ENCODE measurements at places on chromosomes 2 and 18. TPM values are rescaled to one million over a fixed set of nuclear protein-coding genes. Genes with fewer than 3 reads are reported as not detected.

RAX gene
- not detected for total RNA-seq

GRCh38 chr2:241091201-241091600 lies 10.9 kb downstream of the MTERF4 start:
- no peak for DNase-seq
- H3K27me3 ChIP-seq, result no peaks in the 10 kb centered on the region
- no peak overlapping the region for H3K27ac ChIP-seq
- no peak overlapping the region for H3K4me3 ChIP-seq
- H3K36me3 ChIP-seq, result peaks cover 81% of the 10 kb centered on the region
- H3K4me1 ChIP-seq, result no peaks in the 10 kb centered on the region

SCN7A gene
- total RNA-seq, result 22.3 TPM

DYNAP gene
- total RNA-seq, result not detected

GRCh38 chr2:189530965-189531637 lies 49.5 kb downstream of the SLC40A1 start:
- DNase-seq, result no peak
- no peak overlapping the region for H3K27ac ChIP-seq
- H3K27me3 ChIP-seq, result no peaks in the 10 kb centered on the region
- no peaks in the 10 kb centered on the region for H3K36me3 ChIP-seq
- H3K4me3 ChIP-seq, result no peak overlapping the region

DNA sequence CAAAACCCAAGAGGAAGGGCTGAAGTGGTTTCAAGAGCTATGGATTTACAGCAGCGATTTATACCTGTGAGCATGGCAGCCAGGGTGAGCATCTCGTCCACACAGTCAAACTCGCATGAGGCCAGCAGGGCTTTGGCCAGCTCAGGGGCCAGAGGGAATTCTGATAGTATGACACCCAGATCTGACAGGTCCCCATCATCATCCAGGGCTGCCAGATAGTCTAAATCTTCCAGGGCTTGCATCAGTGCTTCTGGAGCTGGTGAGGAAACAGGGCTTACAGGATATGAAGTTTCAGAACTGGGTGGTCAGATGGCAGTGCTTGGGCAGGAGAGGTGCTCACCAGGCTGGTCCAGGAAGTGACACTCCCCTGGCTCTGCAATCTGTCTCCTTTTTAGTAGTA lies 3.5 kb downstream of the DQX1 start:
- H3K36me3 ChIP-seq, result peaks cover 21% of the 10 kb centered on the region
- DNase-seq, result no peak
- H3K4me3 ChIP-seq, result no peak overlapping the region
- H3K27ac ChIP-seq, result no peak overlapping the region

COL4A4 gene
- total RNA-seq, result 8.9 TPM

- no peak for DNase-seq
- H3K4me3 ChIP-seq, result no peak overlapping the region
These were observed 278.5 kb downstream of the CLIP4 start for GRCh38 chr2:29393676-29394075.

- H3K4me1 ChIP-seq, result peaks cover 29% of the 10 kb centered on the region
- no peaks in the 10 kb centered on the region for H3K36me3 ChIP-seq
- DNase-seq, result no peak
- no peaks in the 10 kb centered on the region for H3K27me3 ChIP-seq
These were observed 550.8 kb upstream of the TNP1 start for GRCh38 chr2:217410681-217410960.

- DNase-seq, result peak; percentile 85
- no peaks in the 10 kb centered on the region for H3K27me3 ChIP-seq
- H3K4me3 ChIP-seq, result peak overlapping the region; percentile 95
- H3K4me1 ChIP-seq, result peaks cover 70% of the 10 kb centered on the region
- H3K36me3 ChIP-seq, result no peaks in the 10 kb centered on the region
These were observed 532 bp upstream of the YES1 start for GRCh38 chr18:812376-813171.

- DNase-seq, result no peak
- no peak overlapping the region for H3K27ac ChIP-seq
- H3K4me1 ChIP-seq, result no peaks in the 10 kb centered on the region
- H3K4me3 ChIP-seq, result no peak overlapping the region
- no peaks in the 10 kb centered on the region for H3K36me3 ChIP-seq
These were observed 60.4 kb upstream of the IL1R2 start for GRCh38 chr2:101931402-101931801.

GRCh38 chr2:145256551-145256950 lies 736.6 kb upstream of the ZEB2 start:
- DNase-seq, result no peak
- H3K36me3 ChIP-seq, result no peaks in the 10 kb centered on the region
- no peak overlapping the region for H3K4me3 ChIP-seq

CHRNG gene
- not detected for total RNA-seq

ASXL2 gene
- 19.1 TPM for total RNA-seq

DNA sequence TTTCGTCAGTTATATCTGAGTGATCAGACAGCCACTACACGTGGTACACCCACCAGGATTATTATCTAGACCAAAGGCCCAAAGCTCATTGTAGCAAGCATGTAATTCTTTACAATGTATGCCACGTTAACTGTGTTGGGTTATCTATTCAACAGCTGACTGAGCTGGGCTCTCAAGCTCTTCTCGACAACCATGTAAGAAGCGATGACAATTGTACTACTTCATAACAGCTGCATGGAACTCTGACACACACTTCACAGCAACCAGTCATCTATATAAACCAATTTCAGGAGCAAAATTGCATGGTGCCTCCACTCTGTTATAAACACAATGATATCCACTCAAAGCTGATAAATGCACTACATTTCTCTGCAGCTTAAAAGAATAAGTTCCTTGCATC lies 701.8 kb downstream of the NR4A2 start:
- no peak for DNase-seq
- no peaks in the 10 kb centered on the region for H3K27me3 ChIP-seq
- no peak overlapping the region for H3K27ac ChIP-seq
- no peaks in the 10 kb centered on the region for H3K4me1 ChIP-seq
- H3K4me3 ChIP-seq, result no peak overlapping the region

DNA sequence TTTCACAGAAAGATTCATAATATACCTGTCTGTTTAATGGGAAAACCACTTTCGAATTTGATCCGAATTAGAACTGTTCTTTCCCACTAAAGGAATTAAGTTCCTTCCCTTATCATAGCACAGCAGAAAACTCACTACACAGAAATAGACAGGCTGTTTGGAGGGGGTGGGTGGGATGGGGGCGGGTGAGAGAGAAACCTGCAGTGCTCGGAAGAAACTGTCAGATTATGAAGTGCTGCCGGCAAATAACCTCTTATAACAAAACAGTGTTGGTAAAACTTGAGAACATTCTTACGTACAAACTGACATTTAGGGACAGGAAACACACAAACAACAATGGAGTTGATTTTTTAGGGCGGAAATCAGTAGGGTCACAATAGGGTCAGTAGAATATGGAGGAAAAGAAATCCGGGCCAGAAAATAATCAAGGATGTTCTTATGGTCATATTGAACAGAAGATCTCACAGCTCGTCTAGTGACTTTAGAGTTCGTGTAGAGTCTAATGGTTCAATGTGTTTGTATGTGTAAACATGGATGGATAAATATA lies 756.0 kb upstream of the LRATD1 start:
- no peaks in the 10 kb centered on the region for H3K27me3 ChIP-seq
- H3K4me1 ChIP-seq, result no peaks in the 10 kb centered on the region
- no peak overlapping the region for H3K4me3 ChIP-seq
- DNase-seq, result no peak

GRCh38 chr2:172777431-172777830 lies 41.8 kb downstream of the RAPGEF4 start:
- H3K27me3 ChIP-seq, result no peaks in the 10 kb centered on the region
- H3K4me3 ChIP-seq, result no peak overlapping the region
- no peaks in the 10 kb centered on the region for H3K4me1 ChIP-seq
- no peak for DNase-seq
- no peaks in the 10 kb centered on the region for H3K36me3 ChIP-seq
- H3K27ac ChIP-seq, result no peak overlapping the region

DSG1 gene
- total RNA-seq, result 1.3 TPM

DNA sequence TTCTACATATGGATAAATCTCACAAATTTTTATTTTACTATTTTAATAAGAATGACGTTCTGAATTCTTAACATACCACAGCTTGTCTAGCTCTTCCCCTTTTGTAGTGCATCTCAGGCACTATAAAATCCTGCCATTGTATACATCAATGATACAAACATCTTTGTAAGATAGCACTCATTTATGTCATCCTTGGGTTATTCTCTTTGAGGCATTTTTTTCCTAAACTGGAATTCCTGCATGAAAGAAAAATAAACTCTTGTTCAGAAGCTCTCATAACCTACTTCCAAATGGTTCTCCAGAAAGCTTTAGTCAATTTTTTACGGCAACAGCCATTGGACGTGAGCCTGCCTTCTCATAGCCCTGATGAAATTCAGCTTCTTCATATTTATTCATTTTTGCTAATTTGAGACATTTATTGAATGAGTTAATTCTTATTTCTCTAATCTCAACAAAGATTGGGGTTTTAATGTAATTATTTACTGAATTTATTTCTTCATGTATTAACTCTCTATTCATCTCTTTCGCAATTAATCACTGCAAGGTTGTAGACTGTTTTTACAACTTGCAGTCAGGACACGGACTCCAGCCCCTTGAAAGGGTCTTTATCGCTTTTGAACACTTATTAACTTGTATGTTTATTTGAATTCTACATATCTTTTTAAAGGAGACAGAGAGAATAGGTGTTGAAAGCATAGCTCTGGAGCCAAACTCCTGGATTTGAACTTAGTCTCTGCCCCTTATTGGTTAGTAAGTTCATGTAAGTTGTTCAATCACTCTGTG lies 57.6 kb upstream of the PARD3B start:
- DNase-seq, result no peak
- no peaks in the 10 kb centered on the region for H3K4me1 ChIP-seq
- no peak overlapping the region for H3K27ac ChIP-seq
- H3K4me3 ChIP-seq, result no peak overlapping the region

GRCh38 chr2:100957996-100958653 lies 44.0 kb upstream of the RPL31 start:
- H3K4me3 ChIP-seq, result no peak overlapping the region
- H3K36me3 ChIP-seq, result peaks cover 3% of the 10 kb centered on the region
- DNase-seq, result no peak
- H3K27me3 ChIP-seq, result no peaks in the 10 kb centered on the region
- H3K27ac ChIP-seq, result peak overlapping the region; percentile 39
